ENCODE measurements at places on chromosomes 2 and 18. TPM values are rescaled to one million over a fixed set of nuclear protein-coding genes. Genes with fewer than 3 reads are reported as not detected.

DNA sequence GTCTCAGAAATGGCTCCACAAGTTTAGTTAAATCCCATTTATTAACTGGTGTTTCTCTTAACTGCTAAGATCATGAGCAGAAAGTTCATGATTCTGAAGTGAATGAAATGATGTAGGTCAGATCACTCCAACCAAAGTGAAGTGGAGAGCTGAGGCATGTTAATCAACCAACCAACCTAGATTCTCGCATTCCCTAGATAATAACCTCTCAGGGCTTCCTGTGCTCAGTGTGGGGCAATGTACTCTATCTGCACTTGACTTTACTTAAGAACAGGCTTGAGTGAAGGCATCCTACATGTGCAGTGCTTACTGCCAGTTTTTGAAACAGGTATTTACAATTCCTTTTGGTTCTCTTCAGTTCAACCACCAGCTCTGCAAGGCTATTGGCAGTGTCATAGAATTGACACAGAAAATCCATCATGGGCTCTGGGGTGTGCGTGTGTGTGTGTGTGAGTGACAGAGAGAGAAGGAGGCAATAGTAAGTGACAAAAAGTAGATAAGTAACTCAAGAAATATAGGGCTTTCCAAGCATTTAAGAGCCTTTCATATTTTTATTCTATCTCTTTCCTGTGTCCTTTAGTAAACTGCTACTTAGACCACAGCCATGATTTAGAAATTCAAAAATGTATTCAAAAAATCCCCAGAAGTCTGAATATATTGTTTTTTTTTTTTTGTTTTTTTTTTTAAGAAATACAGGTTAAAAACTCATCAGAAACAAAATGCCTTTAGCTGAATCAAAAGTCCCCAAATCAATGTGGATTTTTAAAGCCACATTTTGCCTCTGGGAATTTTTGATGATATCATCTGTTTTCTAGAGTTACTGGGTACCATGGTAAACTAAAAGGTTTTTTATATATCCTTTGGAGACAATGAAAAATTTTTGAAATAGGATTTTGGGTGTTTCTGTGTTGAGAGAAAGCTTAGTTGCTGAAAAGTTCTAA, 28.6 kb downstream of the DOCK10 start:
- H3K4me3 ChIP-seq: no peak overlapping the region
- H3K27me3 ChIP-seq: no peaks in the 10 kb centered on the region
- peaks cover 12% of the 10 kb centered on the region for H3K4me1 ChIP-seq
- H3K36me3 ChIP-seq: no peaks in the 10 kb centered on the region
- no peak overlapping the region for H3K27ac ChIP-seq
- DNase-seq: no peak

- no peaks in the 10 kb centered on the region for H3K27me3 ChIP-seq
- H3K4me1 ChIP-seq: no peaks in the 10 kb centered on the region
Observed at GRCh38 chr2:21498016-21498415, 374.2 kb downstream of the TDRD15 start.

DNA sequence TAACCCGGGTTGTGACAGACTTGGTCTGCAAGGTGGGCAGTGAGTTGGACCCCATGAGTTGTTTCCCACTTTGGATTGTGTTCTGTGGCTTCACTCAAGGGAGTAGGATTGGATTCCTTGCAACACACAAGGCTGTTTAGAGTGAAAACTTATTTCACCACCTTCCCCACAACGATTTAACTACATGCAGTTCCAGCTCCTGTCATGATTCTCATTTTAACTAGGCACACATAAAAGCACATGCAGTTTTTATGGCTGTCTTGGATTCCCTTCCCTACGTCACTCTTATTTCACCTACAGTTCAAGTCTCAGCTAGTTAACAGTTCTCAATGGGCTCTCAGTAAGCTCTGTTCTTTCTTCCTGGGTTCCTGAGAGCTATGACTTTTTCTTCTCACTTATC, 15.9 kb downstream of the EFEMP1 start:
- H3K4me3 ChIP-seq: no peak overlapping the region
- H3K4me1 ChIP-seq: no peaks in the 10 kb centered on the region
- no peaks in the 10 kb centered on the region for H3K36me3 ChIP-seq
- H3K27me3 ChIP-seq: no peaks in the 10 kb centered on the region
- H3K27ac ChIP-seq: no peak overlapping the region
- DNase-seq: no peak

DNA sequence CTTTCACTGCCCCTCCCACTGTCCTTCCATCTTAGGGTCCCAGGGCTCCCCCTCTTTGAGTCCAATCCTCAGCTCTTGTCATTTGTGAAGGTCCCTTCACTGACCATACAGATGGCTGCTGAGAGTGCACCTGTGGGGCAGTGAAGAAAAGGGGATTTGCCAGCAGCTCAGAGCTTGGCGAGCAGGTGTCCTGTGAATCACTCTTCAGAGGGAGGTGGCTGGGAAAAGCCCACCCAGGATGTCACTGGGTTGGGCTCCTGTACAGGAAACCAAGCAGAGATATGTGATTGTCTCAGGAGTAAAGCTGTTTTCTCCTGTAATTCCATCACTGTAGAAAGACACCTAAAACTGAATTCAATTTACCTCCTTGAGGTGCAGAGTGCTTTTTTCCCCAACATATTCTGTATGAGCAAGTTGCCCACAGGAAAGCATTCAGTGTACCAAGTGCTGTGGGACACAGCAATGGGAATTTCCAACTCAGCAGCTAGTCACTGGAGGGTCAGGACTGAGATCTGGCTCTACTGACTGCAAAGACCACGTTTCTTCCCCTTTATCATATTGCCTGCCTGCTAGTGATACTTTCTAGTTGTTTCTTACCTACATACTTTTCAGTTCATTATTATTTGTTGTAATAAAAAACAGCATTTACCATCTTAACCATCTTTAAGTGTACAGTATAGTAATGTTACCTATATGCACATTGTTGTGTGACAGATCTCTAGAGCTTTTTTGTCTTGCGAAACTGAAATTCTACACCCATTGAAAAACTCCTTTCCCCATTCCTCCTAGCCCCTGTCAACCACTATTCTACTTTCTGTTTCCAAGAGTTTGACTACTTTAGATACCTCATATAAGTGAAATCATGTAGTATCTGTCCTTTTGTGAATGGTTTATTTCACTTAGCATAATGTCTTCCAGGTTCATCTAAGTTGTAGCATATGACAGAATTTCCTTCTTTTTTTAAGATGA, 239.1 kb downstream of the TSN start:
- H3K4me1 ChIP-seq: peaks cover 4% of the 10 kb centered on the region
- H3K36me3 ChIP-seq: no peaks in the 10 kb centered on the region
- H3K27me3 ChIP-seq: no peaks in the 10 kb centered on the region
- no peak overlapping the region for H3K4me3 ChIP-seq
- no peak overlapping the region for H3K27ac ChIP-seq

DNA sequence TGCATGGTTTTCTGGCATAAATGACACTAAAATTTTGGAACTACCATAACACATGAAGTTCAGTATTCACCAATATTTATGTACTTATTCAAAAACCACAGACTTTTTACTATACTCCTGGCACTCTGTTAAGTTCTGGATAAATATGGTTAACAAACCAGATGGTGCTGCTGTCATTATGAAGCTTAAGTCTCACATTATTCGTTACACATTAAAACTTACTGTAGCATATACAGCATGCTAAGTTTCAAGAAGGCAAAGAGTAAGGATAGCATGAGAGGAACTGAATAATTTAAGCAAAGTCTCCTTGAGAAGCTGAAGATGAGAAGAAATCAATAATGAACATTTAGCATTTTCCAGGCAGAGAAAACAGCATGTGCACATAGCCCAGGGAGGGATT, 929.5 kb downstream of the NRXN1 start:
- peaks cover 9% of the 10 kb centered on the region for H3K4me1 ChIP-seq
- H3K36me3 ChIP-seq: no peaks in the 10 kb centered on the region
- H3K4me3 ChIP-seq: no peak overlapping the region
- no peak overlapping the region for H3K27ac ChIP-seq

- no peaks in the 10 kb centered on the region for H3K27me3 ChIP-seq
- DNase-seq: no peak
- H3K27ac ChIP-seq: no peak overlapping the region
- no peaks in the 10 kb centered on the region for H3K36me3 ChIP-seq
- H3K4me3 ChIP-seq: no peak overlapping the region
- no peaks in the 10 kb centered on the region for H3K4me1 ChIP-seq
Observed at GRCh38 chr18:73235491-73235890, 367.7 kb upstream of the NETO1 start.

- H3K4me3 ChIP-seq: no peak overlapping the region
- peak; percentile 24 for DNase-seq
- no peak overlapping the region for H3K27ac ChIP-seq
- H3K36me3 ChIP-seq: no peaks in the 10 kb centered on the region
- H3K4me1 ChIP-seq: no peaks in the 10 kb centered on the region
- H3K27me3 ChIP-seq: no peaks in the 10 kb centered on the region
Observed at GRCh38 chr2:165357758-165358157, 111.7 kb upstream of the CSRNP3 start.

GRCh38 chr2:20164734-20165478, 60.0 kb downstream of the SDC1 start:
- no peak overlapping the region for H3K27ac ChIP-seq
- H3K27me3 ChIP-seq: no peaks in the 10 kb centered on the region
- H3K36me3 ChIP-seq: no peaks in the 10 kb centered on the region
- no peaks in the 10 kb centered on the region for H3K4me1 ChIP-seq
- DNase-seq: no peak

DNA sequence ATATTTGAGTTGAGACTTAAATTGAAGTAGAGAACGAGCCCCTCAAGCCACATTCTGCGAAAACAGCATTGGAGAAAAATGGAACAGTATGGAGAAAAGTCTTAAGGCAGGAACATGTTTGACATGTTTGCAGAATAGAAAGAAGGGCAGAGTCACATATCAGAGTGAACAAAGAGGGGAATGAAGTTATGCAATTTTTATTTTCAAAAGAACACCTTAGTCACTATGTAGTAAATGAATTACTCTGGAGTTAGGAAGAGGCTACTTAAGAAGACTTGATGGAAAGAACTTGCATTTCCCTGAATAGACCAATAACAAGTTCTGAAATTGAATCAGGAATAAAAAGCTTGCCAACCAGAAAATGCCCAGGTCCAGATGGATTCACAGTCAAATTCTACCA, 391.4 kb upstream of the CDH19 start:
- H3K27ac ChIP-seq: no peak overlapping the region
- no peaks in the 10 kb centered on the region for H3K4me1 ChIP-seq
- H3K36me3 ChIP-seq: no peaks in the 10 kb centered on the region
- no peak overlapping the region for H3K4me3 ChIP-seq

GRCh38 chr2:29159125-29159524, 43.9 kb downstream of the CLIP4 start:
- DNase-seq: no peak
- H3K27me3 ChIP-seq: no peaks in the 10 kb centered on the region
- H3K4me3 ChIP-seq: no peak overlapping the region
- no peaks in the 10 kb centered on the region for H3K4me1 ChIP-seq

- H3K27me3 ChIP-seq: no peaks in the 10 kb centered on the region
- no peaks in the 10 kb centered on the region for H3K4me1 ChIP-seq
- no peak for DNase-seq
- H3K36me3 ChIP-seq: no peaks in the 10 kb centered on the region
- H3K4me3 ChIP-seq: no peak overlapping the region
Observed at GRCh38 chr18:48811401-48811800, 139.4 kb downstream of the SMAD7 start.

GRCh38 chr2:95539836-95540235, 52.0 kb upstream of the TRIM43 start:
- H3K36me3 ChIP-seq: no peaks in the 10 kb centered on the region
- H3K27me3 ChIP-seq: no peaks in the 10 kb centered on the region
- no peaks in the 10 kb centered on the region for H3K4me1 ChIP-seq

DNA sequence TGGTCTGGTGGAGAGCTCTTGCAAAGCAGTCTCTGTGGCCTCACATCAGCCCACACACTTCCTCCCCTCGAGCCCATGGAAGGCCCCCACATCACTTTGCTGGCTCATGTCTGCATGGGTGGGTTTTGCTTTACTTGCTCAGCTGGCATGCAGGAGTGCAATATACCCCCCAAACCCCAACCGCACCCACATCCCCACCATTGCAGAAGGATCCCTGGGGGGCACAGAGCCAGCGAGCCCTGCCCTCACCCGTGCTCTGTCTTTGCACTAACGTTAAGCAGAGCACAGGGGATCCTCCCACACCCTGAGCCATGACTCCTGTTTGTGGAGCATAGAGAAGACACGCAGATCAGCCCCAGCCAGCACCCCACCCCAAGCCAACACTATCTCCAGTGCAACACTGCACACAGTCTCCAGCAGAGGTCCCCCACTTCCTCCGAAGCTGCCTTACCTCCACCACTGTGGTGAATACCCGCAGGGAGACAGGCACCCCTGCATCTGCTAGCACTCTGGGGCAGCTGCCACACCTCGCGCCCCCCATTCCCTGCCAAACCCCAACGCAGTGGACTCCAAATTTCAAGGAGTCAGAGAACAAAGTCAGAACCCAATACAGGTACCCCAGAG, 177.8 kb upstream of the RGPD4 start:
- H3K4me1 ChIP-seq: no peaks in the 10 kb centered on the region
- H3K27ac ChIP-seq: no peak overlapping the region
- DNase-seq: no peak
- no peak overlapping the region for H3K4me3 ChIP-seq
- H3K27me3 ChIP-seq: no peaks in the 10 kb centered on the region
- H3K36me3 ChIP-seq: no peaks in the 10 kb centered on the region

DNA sequence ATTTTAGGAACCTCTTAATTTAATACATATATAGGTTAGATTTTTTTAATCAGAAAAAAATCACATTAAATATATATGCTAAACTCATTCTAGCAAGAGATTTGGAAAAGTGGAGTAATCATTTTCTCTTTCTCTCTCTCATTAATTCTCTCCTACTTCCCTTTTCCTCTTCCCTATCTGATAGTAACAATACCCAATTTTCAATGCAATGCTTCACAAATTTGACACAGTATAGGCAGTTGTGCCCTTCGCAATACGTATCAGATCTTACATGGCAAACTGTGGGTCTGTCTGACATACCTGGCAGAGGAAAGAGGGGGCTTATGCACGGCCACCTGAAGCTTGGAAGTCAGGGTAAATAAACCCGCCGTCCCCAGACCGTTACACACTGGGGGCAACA, 444.3 kb downstream of the NBAS start:
- no peak overlapping the region for H3K4me3 ChIP-seq
- H3K36me3 ChIP-seq: no peaks in the 10 kb centered on the region
- no peaks in the 10 kb centered on the region for H3K4me1 ChIP-seq
- no peaks in the 10 kb centered on the region for H3K27me3 ChIP-seq
- no peak for DNase-seq

Gene ZNF892
- not detected for polyA plus RNA-seq

Gene HOXD11
- not detected for polyA plus RNA-seq

Gene SULT1C2
- polyA plus RNA-seq: 13.8 TPM

Gene MROH2A
- polyA plus RNA-seq: 1.4 TPM

Gene FAM228A
- 0.50 TPM for polyA plus RNA-seq

Gene SAG
- polyA plus RNA-seq: not detected

Gene SELENOI
- polyA plus RNA-seq: 0.92 TPM

Gene CCDC121
- polyA plus RNA-seq: 2.1 TPM

Data from stomach (tissue), 19 donors.